Stimulated activated CD8-positive, alpha-beta memory T cell treated with anti-CD3 and anti-CD28 coated beads, Interleukin-15, amount 100 ng/mL, for 48 hours (primary cell): ENCODE measurements at places on chromosomes 5 and 9.

GRCh38 chr9:37953206-37953774, 49.4 kb upstream of the SLC25A51 start:
- no peak for DNase-seq

- DNase-seq: no peak
Measured at GRCh38 chr5:103402851-103403250, 144.3 kb downstream of the MACIR start.

DNA sequence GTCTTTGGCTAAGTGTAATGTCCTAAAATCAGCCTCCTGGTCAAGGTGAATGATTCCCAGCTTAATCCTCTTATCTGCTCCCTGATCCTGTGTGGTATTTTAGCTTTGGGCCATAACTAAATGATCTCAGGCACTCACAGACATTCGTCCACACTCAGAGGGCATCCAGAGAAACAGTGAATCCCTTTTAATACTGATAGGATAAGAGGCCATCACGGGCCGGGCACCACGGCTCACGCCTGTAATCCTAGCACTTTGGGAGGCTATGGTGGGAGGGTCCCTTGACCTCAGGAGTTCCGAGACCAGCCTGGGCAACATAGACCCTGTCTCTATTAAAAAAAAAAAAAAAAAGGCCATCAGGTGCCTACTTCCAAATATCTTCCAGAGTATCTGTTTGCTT, 6.3 kb downstream of the PDCL start:
- no peak for DNase-seq

DNA sequence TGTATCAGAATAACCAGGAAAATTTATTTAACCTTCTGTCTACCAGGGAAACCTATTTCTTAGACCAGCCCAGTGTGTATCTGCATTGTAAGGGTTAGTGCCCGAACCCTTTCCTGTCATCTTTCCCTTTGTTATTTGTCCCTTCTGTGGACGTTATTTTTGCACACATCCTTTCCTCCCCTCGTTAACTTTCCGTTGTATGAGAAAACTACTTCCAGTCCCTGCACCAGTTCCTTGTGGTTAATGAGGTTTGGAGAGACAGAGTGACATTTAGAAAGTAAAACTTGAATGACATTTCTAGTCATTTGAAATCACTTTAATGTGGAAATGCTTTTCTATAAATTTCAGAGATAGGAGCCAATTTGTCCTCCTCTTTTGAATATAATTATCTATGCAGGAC, 4.3 kb upstream of the IFNB1 start:
- no peak for DNase-seq
